ENCODE measurements at places on chromosomes 6 and 20.

GRCh38 chr6:131146865-131147264, 11.6 kb downstream of the AKAP7 start:
- DNase-seq = no peak

DNA sequence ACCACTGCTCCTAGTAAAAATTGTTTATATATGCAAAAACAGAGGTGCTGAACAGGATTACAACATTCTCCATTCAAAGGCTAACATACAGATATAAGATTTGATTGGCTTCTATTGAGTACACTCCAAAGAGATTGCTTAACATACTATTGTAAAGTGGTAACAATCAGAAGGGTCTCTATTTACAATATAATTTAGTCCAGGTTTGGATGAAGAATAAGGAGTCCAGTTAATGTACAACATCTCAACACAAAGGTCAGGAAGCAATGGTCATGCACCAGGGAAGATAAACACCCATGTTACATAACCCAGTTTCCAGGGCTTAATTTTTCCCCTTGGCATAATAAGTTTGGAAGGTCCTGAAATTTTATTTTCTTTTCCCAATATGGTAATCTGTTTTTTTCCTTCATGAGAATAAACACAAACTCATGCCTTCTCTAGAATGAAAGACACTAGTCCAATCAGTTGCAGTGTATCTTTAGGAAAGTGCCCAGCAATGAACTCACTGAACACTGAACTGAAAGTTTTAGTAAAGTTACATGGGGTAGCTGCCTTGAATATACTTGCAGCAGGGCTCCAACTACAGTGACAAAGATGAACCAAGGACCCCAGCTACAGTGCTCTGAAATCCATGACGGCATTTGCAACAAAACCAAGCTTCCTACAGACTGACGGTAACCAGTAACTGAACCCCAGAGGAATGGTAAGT, 255.3 kb upstream of the GJE1 start:
- DNase-seq = no peak

- no peak for DNase-seq
Measured at GRCh38 chr6:35230498-35230897, 16.7 kb downstream of the SCUBE3 start.

GRCh38 chr20:46416421-46416820, 10.0 kb upstream of the ELMO2 start:
- no peak for DNase-seq

GRCh38 chr20:13256606-13257005, 35.5 kb downstream of the ISM1 start:
- no peak for DNase-seq

DNA sequence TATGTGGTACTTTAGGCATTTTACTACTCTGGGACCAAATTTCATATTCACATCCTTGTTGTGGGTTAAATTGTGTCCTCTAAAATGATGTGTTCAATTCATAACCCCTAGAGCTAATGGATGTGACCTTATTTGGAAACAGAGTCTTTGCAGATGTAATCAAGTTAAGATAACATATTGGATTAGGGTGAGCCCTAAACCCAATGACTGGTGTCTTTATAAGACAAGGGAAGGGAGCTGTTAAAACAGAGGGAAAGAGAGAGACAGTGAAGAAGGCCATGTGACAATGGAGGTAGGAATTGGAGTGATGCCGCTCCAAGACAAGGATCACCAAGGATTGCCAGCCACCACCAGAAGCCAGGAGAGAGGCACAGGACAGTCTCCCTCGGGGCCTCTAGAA, 220.0 kb downstream of the ADGRG6 start:
- DNase-seq = no peak

GRCh38 chr6:90214461-90214860, 82.2 kb downstream of the BACH2 start:
- no peak for DNase-seq

DNA sequence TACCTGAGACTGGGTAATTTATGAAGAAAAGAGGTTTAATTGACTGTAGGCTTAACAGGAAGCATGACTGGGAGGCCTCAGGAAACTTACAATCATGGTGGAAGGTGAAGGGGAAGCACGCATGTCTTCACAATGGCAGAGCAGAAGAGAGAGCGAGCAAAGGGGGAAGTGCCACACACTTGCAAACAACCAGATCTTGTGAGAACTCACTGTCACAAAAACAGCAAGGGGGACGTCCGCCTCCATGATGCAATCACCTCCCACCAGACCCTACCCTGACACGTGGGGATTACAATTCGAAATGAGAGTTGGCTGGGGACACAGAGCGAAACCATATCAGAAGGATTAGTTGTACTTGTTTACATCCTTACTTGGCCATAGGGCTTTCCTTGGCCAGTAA, 49.7 kb downstream of the FIG4 start:
- no peak for DNase-seq

DNA sequence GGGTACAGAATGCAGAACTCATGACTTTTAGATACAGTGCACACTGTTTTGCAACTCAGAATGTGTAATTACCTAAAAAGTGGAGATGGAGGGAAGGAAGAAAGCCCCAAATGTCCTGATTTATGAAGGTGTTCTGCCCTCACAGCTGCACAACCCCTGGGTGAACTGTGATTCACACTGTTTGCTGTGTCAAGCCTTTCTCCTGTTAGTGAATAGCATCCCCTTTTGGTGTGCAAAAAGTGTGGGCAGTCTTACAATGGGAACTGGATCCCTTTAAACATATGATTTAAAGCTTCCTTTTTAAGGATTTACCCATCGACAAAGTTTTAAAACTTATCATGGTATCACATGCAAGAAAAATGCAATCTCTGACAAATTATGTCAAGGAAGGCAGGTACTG, 633.4 kb upstream of the EPHA7 start:
- peak; percentile 87 for DNase-seq

DNA sequence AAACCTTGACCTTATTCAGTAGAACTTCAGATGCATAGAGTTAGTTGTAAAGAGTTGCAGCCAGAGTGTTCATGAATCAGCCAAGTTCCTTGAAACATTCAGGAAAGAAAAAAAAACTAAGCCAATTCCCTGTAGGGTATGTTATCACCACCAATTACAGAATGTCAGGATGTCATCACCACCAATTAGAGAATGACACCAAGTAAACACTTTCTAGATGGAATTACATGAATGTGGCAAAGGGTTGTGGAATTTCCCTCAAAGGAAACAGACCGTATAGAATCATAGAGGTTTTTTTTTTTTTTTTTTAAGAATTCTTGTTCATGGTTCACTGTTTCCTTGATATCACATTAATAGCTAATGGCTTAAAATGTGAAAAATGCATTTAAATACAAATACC, 472.1 kb upstream of the RNF217 start:
- peak; percentile 66 for DNase-seq

DNA sequence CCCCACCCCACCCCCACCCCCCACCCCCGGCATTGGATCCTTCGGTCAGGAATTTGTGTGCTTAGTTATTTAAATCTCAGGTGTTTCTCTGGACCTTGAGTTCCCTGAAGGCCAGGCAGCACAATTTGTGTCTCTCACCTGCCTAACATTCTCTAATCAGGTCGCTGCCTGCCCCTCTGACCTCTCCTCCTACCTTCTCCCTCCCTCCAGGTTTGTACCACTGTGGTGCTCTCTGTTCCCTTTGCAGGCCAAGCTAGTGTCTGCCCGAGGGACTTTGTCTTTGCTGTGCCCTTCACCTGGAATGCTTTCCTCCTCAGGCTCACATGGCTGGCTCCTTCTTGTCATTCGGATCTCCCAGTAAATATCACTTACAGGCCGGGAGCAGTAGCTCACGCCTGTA, 131.4 kb upstream of the SLC2A12 start:
- DNase-seq = no peak

GRCh38 chr20:20743511-20744169, 31.2 kb upstream of the RALGAPA2 start:
- peak; percentile 38 for DNase-seq

GRCh38 chr6:4039348-4039747, 39.6 kb downstream of the FAM217A start:
- no peak for DNase-seq

DNA sequence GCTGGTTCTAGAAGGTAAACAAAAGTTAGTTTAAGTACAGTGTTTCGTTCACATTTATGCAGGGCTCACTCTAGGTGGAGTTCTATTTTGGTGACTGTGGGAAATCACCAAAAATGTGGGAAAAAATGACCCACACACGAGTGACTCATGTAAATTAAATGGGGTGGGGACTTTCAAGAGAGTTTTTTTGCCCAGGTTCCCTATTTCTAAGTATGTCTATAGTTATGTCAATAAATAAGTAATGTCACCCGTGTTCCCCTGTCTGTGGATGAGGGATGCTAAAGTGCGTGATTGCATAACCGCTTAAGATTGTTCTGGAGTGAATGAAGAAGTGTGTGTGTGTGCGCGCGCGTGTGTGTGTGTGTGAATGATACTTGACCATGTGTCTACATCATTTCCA, 69.1 kb downstream of the MYB start:
- DNase-seq = no peak

GRCh38 chr6:158211273-158212055, 43.3 kb downstream of the GTF2H5 start:
- no peak for DNase-seq

DNA sequence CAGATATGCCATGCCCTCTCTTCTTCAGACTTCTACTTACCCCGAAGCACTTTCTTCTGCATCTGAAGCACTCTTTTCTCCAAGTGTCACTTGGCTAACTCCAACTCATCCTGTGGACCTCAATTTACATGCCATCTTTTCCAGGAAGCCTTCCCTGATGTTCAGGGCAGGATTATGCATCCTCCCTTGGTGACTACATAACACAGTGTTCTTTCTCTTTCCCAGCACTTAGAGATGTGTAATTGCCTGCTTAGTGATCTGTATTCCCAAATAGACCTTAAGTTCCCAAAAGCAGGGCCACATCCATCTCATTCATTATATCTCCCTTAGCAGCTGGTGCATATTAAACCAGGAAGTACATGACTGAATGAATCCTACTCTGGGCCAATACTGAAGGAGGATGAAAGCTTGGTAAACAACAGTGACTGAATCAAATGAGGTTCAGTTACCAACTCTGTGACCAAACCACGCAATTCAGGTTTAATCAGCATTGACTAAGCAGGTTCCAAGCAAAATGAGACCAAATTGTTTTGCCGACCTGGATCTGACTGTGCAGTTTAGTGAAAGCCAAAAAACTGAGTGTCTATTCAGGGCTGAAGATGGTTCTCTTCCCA, 121.4 kb upstream of the TCF21 start:
- DNase-seq = no peak

GRCh38 chr20:48025051-48025515, 239.8 kb upstream of the SULF2 start:
- DNase-seq = no peak

DNA sequence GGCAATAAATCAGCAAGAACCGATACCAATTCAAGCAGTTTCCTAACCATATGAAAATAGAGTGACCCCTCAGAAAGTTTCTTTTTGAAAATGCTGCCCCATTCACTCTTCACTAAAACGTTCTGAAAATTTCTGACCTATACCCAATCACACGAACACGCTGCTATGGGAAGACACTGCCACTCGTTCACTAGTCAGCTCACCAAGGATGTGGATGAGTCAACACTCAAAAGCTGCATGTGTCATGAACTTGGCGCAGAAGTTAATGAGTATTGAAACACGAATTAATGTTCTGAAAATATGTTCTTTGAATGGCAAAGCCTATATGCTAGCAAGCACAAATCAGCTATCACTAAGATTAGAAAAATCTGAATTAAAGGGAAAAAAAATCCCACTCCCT, 84.2 kb downstream of the PREP start:
- DNase-seq = peak; percentile 22

- DNase-seq = peak; percentile 32
Measured at GRCh38 chr6:157244175-157244574, 79.1 kb downstream of the TMEM242 start.

GRCh38 chr6:135880066-135880972, 28.8 kb downstream of the PDE7B start:
- no peak for DNase-seq

- no peak for DNase-seq
Measured at GRCh38 chr20:38969708-38970107, 7.6 kb downstream of the DHX35 start.

- DNase-seq = no peak
Measured at GRCh38 chr6:43037197-43037596, 15.8 kb downstream of the RRP36 start.

- no peak for DNase-seq
Measured at GRCh38 chr6:70409216-70409615, 4.1 kb upstream of the FAM135A start.

DNA sequence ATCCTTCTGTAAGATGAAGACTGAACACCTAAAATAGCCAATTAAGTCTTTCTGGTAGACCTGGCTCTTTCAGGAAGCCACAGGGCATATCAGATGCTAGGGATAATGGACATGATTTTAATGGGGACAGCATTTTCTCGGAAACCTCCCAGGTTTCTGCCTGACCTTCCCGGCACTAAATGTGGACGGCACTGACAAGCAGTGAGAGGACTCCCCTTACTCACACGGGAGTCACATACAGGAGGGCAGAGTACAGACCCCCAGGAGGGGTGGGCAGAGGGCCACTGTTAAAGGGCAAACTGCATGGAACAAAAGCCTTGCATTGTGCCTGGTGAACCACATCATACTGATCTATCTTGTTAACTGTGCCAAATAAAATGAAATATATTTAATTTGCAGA, 19.9 kb downstream of the PSMG4 start:
- no peak for DNase-seq

DNA sequence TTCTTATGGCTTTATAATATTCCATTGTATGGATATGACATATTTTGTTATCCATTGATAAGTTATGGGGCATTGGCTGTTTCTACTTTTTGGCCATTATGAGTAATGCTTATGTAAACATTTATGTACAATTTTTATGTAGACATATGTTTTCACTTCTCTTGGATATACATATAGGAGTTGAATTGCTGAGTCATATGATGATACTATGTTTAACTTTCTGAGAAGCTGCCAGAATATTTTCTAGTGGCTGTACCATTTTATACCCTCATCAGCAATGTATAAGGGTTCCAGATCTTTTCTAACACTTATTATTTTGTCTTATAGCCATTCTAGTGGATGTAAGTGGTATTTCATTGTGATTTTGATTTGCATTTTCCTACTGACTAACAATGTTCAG, 23.1 kb downstream of the OTOR start:
- no peak for DNase-seq

DNA sequence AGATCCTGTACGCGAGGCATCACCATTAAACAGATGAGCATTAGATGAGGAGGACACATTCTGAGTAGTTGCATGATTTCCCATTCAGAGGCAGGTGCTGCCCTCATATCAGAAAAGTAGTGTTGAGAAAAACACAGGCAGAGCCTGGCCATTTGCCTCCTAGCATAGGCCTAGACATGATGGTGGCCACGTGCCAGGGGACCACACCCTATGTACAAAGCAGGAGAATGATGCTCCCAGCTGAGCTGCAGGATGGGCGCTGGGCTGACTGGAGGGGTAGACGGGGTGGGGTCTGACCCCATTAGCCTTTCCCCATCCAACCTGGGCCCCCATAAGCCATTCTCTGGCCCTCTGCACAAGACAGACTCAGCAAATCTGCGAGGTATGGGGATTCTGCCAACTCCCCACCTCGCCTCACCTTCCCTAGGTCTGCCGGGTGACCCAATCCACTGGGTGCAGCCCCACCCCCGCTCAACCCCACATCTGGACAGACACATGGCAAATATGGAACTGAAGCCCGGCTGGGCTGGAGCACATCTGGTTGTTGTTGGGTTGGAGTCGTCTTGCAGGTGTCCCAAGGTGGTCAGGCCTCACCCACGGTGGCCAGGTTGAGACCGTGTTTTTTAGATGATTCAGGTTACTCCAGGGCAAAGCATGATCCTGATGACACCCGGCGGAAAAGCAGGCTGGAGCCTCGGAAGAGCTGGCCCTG, 13.9 kb downstream of the PI16 start:
- peak; percentile 62 for DNase-seq

All from NCI-H69 (cell line).